ENCODE measurements at places on chromosomes 12 and 14.

DNA sequence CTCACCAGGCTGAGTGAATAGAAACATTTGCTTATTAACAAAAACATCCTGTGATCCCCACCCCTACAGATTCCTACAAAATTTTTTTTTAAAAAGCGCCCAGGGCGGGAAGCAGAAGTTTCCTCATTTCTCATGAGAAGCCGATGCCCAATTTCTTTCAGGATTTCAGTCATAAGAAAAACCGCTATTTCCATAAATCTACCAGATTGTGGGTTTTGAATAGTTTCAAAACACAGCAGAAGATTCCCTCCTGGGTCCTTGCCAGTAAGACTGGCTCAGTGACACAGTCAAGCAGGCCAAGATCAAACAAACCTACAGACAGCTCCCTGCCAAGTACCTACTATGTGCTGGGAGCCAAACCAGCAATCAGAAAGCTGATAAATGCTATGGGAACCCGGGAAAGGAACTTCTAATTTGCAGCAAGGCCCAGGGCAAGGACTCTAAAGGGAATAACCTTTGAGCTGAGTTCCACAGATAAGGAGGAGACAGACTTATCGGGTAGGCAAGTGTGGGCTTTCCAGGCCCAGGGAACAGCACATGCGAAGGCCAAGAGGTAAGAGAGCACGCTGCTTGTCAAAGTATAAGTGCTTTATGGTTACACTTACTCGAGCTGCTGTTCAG lies 68.7 kb downstream of the CCDC88C start:
- no peak for DNase-seq
- peaks cover 63% of the 10 kb centered on the region for H3K4me1 ChIP-seq
- peaks cover 39% of the 10 kb centered on the region for H3K36me3 ChIP-seq
- H3K27me3 ChIP-seq = no peaks in the 10 kb centered on the region
- peak overlapping the region; percentile 64 for H3K27ac ChIP-seq

DNA sequence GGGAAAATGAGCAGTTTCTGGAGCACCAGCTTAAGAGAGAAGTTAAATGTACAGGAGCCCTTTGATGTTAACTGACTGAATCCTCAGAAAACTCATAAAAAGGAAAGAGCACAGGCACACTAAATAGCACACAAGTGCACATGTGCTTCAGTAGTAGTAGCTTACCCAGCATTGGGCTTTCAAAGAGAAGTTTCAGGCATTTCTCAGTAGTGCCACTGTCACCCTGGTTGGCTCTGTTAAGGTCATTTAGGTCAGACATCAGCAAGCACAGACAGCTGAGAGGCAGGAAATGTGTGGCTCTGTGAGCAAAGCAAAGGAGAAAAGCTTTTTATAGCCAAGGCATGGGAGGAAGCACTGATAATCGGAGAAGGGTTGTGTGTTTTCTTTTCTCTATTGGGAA lies 96.3 kb upstream of the HIF1A start:
- H3K4me3 ChIP-seq = no peak overlapping the region
- peaks cover 8% of the 10 kb centered on the region for H3K27me3 ChIP-seq
- H3K36me3 ChIP-seq = no peaks in the 10 kb centered on the region

DNA sequence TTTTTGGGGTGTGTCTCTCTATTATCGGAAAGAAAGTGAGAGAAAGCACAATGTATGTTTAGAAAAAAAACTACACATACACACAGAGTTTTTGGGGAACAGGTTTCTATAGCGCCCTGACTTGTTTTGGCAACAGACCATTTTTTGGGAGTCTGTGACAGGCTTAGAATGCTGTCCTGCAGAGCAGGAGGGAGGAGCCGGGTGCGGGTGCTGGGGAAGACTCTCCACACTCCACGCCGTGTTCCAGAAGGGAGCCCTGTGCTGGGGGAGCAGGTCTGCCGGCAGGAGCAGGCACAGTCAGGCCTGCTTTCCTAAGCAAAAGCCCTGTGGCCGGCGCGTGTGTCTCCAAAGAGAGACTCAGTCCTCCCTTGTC lies 26.5 kb downstream of the CD9 start:
- H3K4me3 ChIP-seq = no peak overlapping the region
- DNase-seq = no peak
- no peaks in the 10 kb centered on the region for H3K36me3 ChIP-seq
- peaks cover 76% of the 10 kb centered on the region for H3K4me1 ChIP-seq
- H3K27ac ChIP-seq = no peak overlapping the region

- no peak overlapping the region for H3K27ac ChIP-seq
- H3K36me3 ChIP-seq = peaks cover 8% of the 10 kb centered on the region
- DNase-seq = no peak
- H3K4me1 ChIP-seq = peaks cover 20% of the 10 kb centered on the region
- H3K4me3 ChIP-seq = peak overlapping the region; percentile 75
These were observed 85.8 kb downstream of the TNFAIP2 start for GRCh38 chr14:103209054-103209453.

DNA sequence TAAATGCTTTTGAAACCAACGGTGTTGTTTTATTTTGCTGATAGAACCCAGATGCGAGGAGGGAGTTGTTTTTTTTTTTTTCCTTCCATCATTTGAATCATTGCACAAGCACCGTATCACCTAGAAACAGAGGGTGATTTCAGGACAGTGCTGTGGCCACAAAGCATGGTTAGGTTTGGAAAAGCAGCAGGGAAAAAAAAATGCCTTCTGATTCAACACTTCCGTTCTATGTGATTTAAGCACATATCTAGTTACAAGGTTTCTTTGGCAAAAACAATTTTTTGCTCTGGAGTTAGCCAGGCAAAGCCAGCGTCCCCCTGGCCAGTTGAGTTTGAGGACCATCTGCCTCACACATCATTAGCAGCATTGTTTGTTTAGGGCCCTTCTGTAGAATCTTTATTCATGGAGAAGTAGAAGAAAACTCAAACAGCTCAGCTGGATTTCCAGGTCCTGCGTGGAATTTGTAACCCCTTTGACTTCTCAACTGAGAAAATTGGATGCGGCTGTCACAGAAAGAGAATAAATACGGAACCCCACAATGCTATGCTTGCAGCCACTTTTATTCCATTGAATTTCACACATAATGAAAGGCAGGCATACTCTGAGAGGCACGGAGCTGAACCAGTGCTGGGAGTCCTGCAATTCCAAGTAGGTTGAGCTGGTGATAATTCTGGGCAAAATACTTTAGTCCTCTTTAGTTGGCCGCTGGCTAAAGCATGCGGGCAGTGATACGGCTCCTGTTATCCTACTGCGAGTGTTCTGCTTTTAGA lies 17.0 kb upstream of the WNT5B start:
- H3K36me3 ChIP-seq = no peaks in the 10 kb centered on the region
- no peak for DNase-seq
- peaks cover 3% of the 10 kb centered on the region for H3K27me3 ChIP-seq

GRCh38 chr12:93108985-93109384 lies 179.9 kb upstream of the EEA1 start:
- peaks cover 65% of the 10 kb centered on the region for H3K4me1 ChIP-seq
- DNase-seq = no peak
- no peaks in the 10 kb centered on the region for H3K36me3 ChIP-seq
- H3K27ac ChIP-seq = no peak overlapping the region
- H3K4me3 ChIP-seq = no peak overlapping the region
- H3K27me3 ChIP-seq = no peaks in the 10 kb centered on the region

DNA sequence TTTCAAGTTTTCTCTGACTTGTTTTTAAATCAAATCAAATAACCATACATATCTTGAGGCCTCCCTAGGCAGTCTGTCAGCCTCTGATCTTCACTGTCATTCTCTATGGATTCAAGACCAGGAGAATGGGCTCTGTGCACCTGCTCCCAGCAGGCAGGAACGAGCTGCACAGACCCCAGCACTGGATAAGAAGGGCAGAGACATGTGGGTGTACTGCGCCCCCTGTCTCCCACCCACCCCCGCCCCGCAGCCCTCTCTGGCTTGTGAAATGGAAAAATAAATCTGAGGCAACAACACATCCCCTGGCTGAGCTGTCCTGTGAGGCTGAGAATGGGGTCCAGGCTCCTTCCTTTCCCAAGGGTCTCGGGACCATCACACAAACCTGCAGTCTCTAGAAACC lies 26.3 kb downstream of the CLMN start:
- no peak for DNase-seq
- peaks cover 18% of the 10 kb centered on the region for H3K36me3 ChIP-seq
- peaks cover 30% of the 10 kb centered on the region for H3K27me3 ChIP-seq
- H3K4me1 ChIP-seq = peaks cover 21% of the 10 kb centered on the region
- H3K4me3 ChIP-seq = no peak overlapping the region

GRCh38 chr14:65676361-65677014 lies 264.0 kb downstream of the FUT8 start:
- no peaks in the 10 kb centered on the region for H3K27me3 ChIP-seq
- peak overlapping the region; percentile 1 for H3K27ac ChIP-seq
- DNase-seq = no peak

- no peaks in the 10 kb centered on the region for H3K27me3 ChIP-seq
- no peak overlapping the region for H3K27ac ChIP-seq
- peaks cover 8% of the 10 kb centered on the region for H3K4me1 ChIP-seq
- no peak for DNase-seq
- no peaks in the 10 kb centered on the region for H3K36me3 ChIP-seq
- no peak overlapping the region for H3K4me3 ChIP-seq
These were observed 218.5 kb downstream of the RPS29 start for GRCh38 chr14:49367696-49368095.

- no peak overlapping the region for H3K4me3 ChIP-seq
- H3K27me3 ChIP-seq = no peaks in the 10 kb centered on the region
- H3K4me1 ChIP-seq = peaks cover 9% of the 10 kb centered on the region
- H3K36me3 ChIP-seq = no peaks in the 10 kb centered on the region
- DNase-seq = no peak
- no peak overlapping the region for H3K27ac ChIP-seq
These were observed 96.2 kb upstream of the BMP4 start for GRCh38 chr14:54052696-54053385.

DNA sequence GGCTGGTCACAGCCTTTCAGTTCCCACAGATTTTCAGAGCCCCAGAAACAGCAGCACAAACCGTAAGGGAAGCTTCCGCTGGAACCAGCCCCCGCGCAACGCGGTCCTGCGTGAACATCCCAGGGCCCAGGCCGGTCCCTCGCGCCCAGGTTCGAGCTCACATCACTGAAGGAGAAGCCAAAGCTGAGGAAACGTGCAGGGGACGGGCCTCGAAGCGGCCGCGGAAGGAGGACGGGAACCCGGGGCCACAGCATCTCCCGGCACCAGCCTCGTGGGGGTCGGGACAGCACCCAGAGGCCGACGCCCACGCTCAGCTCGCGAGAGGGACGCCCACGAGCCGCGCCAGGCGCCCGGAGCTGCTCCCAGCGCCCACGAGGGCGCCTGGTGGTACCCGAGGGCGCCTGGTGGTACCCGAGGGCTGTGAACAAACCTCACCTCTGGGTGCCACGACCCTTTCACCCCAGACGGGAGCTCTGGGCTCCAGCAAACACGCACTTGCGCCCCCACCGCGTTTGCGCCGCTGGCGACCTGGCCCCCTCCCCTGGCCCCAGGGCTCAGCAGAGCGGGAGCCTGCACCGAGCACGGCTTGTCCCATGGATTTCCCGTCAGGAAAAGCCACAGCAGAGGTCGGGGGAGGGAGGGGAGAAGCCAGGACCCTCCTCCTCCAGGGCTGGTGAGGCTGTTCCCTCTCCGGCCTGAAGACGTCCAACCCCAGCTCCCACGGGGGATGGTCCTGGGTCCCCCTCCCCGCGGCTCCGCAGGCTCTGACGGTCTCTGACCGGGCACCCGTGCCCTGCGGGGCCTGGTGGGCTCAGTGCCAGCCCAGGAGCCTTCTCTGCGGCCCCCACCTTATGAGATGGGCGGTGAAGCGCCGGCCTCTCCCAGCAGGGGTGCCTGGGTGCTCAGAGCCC lies 6.9 kb downstream of the LRCOL1 start:
- no peaks in the 10 kb centered on the region for H3K36me3 ChIP-seq
- H3K4me1 ChIP-seq = peaks cover 82% of the 10 kb centered on the region
- peak; percentile 45 for DNase-seq
- peak overlapping the region; percentile 99 for H3K27ac ChIP-seq
- peaks cover 18% of the 10 kb centered on the region for H3K27me3 ChIP-seq

GRCh38 chr14:50932592-50933495 lies 11.4 kb downstream of the PYGL start:
- H3K4me1 ChIP-seq = peaks cover 9% of the 10 kb centered on the region
- no peak for DNase-seq
- H3K36me3 ChIP-seq = peaks cover 18% of the 10 kb centered on the region
- peaks cover 2% of the 10 kb centered on the region for H3K27me3 ChIP-seq

- no peak for DNase-seq
- no peaks in the 10 kb centered on the region for H3K36me3 ChIP-seq
- H3K27me3 ChIP-seq = peaks cover 100% of the 10 kb centered on the region
- H3K4me3 ChIP-seq = no peak overlapping the region
- no peak overlapping the region for H3K27ac ChIP-seq
These were observed 1.3 kb upstream of the TBX5 start for GRCh38 chr12:114406984-114407841.

DNA sequence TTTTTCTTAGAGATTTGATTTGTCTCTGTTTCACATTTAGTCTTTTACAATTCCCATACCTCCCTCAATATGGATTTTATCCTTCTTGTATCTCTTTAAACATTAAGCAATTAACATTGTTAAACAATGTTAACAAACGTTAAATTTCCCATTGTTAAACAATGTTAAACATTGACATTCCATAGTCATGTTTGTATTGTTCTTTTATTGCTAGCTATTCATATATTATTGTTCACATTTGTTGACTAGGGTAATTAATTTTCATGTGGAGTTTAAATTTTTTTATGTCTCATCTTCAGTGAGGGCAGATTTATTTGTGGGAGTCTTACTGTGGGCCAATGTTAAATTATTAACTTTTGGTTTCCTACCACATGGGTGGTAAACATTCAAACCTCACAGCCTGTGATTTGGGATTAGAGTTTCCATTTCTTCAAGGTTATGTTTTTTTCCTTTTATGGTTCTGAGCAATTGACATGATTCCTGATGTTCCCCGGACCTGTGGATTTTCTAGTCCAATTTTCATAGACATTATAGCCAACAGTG lies 294.3 kb downstream of the ALG10B start:
- no peaks in the 10 kb centered on the region for H3K36me3 ChIP-seq
- DNase-seq = no peak
- no peaks in the 10 kb centered on the region for H3K27me3 ChIP-seq

DNA sequence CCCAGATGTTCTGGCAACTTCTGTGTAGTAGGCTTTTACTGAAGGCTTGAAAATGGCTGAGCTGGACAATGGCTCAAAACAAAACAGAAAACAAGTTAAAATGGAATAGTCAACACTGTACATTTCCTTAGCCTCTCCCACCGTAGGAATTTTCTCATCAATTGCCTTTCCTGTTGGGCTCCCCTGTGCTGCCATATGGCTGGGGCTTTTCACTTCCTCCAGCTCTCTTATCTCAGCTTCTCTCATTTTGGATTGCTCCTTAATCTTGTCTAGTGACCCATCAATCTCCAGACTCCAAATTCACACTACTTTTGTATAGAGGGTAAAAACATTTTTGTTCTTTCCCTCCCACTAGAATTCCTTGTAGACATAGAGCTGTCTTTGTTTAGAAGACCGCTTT lies 50.4 kb upstream of the RPH3A start:
- no peaks in the 10 kb centered on the region for H3K4me1 ChIP-seq
- H3K27ac ChIP-seq = no peak overlapping the region
- no peak for DNase-seq
- H3K27me3 ChIP-seq = peaks cover 11% of the 10 kb centered on the region
- H3K4me3 ChIP-seq = no peak overlapping the region

DNA sequence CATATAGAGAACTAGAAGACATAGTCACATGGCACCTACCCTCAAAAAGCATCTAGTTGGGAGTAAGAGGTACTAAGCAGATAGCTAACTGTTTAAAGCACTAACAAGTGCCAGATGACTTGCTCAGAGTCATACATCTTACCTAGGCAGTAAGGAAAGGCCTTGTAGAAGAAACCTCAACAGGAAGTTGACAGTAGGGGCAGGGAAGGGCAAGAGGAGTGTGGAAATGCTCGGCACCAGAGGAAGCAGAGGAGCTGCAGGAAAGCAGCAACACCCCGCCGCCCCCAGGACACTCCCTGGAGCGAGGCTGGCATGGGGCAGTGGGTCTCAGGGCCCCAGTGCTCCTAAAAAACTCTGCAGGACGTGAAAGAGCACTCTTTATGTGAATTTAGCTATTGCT lies 92.9 kb downstream of the PPP2R5C start:
- no peak for DNase-seq
- H3K4me3 ChIP-seq = no peak overlapping the region
- H3K27me3 ChIP-seq = no peaks in the 10 kb centered on the region
- H3K4me1 ChIP-seq = peaks cover 18% of the 10 kb centered on the region
